ENCODE measurements at places on chromosomes 7 and 10. TPM values are rescaled to one million over a fixed set of nuclear protein-coding genes. Genes with fewer than 3 reads are reported as not detected.
A peak's percentile ranks its signal among the peaks of the same experiment; 100 is the strongest.

Gene JCAD
- total RNA-seq: 20.4 TPM

Gene CALY
- total RNA-seq: 2.1 TPM

Gene GRID2IP
- total RNA-seq: 1.4 TPM

Gene RPEL1
- total RNA-seq: not detected

Gene EVX1
- total RNA-seq: 1.4 TPM

Gene TEX47
- total RNA-seq: not detected

DNA sequence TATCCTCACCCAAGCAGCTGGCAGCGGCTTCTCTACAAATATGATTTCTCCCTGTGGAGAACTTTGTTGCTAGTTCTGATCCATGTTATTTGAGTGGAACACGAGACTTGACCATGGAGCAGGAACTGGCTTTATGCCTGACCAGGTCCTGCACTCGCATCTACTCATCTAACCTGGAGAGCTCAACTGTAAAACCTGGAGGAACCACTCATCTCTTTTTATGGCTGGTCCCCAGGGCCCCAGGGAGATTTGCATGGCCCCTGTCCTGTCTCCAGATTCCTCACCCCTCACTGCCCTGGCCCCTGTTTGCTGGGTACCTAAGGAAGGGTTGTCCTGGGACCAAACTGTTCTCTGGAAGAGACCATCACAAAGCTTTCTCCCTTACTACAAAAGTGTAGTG lies 16.0 kb downstream of the TCAF1 start:
- peak overlapping the region; percentile 46 for H3K4me3 ChIP-seq
- no peaks in the 10 kb centered on the region for H3K27me3 ChIP-seq
- H3K27ac ChIP-seq: no peak overlapping the region
- H3K36me3 ChIP-seq: peaks cover 24% of the 10 kb centered on the region

DNA sequence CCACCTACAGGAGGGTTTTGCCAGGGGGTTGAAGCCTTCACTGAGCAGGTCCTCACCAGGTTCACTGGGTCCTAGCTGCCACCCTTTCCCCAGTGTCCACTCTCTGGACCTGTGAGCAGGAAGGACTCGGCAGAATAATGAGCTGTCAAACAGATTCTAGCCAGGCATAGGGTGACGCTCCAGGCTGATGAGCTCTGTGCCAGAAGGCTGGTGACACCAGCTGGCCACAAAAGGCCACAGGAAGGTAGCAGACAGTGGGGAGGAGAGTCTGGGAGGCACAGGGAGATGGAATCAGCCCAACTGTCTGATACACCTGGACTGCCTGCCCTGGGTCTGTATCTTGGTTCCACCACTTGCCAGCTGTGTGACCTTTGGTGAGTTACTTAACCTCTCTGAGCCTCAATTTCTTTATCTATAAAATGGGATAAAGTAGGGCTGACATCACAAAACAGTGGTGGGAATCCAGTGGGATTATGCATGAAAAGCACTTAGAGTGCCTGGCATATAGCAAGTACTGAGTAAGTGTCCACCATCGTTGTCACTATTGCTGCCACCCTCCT lies 26.7 kb upstream of the NDST2 start:
- no peak overlapping the region for H3K4me3 ChIP-seq
- H3K4me1 ChIP-seq: no peaks in the 10 kb centered on the region
- H3K27ac ChIP-seq: no peak overlapping the region
- no peaks in the 10 kb centered on the region for H3K27me3 ChIP-seq

- no peaks in the 10 kb centered on the region for H3K27me3 ChIP-seq
- no peak overlapping the region for H3K4me3 ChIP-seq
- H3K36me3 ChIP-seq: peaks cover 17% of the 10 kb centered on the region
- no peak overlapping the region for H3K27ac ChIP-seq
- peaks cover 2% of the 10 kb centered on the region for H3K4me1 ChIP-seq
- DNase-seq: no peak
Measured at GRCh38 chr7:6438427-6438826, 9.3 kb downstream of the DAGLB start.

DNA sequence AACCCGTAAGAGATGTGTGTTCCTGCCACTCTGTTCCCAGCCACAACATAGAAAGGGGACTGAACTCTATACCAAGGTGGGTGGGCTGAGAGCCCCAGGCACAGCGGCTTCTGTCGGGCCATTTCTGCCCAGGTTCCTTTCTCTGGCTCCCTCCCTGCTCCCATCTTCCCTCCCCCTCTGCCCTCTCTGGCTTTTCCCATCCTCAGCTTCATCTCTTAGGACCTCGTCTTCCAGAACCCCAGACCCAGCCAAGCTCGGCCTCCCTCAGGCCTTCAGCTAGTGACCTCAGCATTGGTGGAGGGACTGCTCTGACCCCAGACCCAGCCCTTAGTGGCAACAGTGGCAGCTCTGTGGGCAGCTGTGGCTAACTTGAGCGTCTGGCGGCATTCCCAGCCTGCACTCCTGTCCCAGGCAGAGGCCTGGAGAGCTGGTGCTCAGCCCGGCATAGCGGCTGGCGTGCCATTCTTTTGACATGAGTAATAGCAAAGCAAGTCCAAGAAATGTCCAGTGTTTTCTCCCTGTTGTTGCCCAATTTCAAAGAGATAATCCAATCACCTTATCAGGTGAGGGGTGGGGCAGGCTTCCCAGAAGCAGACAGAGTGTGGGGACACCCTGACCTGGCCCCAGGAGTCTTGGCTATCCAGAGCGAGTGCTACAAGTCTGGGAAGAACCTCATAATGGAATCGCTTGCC lies 15.9 kb downstream of the PTPRE start:
- H3K27ac ChIP-seq: no peak overlapping the region
- H3K36me3 ChIP-seq: no peaks in the 10 kb centered on the region
- H3K4me1 ChIP-seq: peaks cover 2% of the 10 kb centered on the region
- no peak for DNase-seq
- H3K4me3 ChIP-seq: no peak overlapping the region
- no peaks in the 10 kb centered on the region for H3K27me3 ChIP-seq

DNA sequence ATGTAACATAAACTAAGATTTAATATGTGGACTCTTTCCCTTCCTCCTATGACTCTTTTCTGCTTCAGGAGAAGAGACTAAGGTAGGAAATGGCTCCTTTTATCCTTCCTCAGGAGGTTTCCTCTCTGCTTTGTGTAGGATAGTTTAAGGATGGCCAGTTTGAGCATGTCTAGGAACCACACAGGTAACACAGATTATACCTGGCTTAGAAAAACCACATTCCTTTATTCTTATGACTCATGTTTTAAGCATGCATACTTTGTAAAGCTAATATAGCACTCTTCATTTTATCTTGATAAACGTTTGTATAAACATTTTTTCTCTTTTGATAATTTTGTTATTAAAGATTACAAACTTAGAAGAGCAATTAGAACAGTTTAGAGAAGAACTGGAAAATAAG lies 57.8 kb downstream of the CYP51A1 start:
- no peak for DNase-seq
- peaks cover 5% of the 10 kb centered on the region for H3K4me1 ChIP-seq
- peaks cover 43% of the 10 kb centered on the region for H3K36me3 ChIP-seq
- no peaks in the 10 kb centered on the region for H3K27me3 ChIP-seq

DNA sequence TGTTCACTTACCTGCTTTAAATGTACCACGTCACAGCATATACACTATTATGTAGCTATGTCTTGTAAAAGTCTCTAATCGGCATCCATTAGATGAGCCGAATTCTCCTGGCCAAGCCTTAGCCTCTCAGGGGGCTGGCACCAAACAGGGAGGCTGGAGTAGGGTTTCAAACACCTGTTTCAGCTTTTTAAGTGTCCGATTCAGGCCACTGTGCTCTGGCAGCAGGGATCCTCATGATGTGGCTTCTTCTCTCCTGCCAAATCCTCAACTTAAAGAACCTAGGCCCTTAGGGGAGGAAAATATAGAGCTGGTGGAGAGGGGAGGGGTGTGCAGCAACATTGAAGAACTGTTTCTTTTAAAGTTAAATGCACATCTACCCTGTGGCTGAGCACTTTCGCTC lies 68.5 kb upstream of the NFKB2 start:
- H3K4me1 ChIP-seq: peaks cover 12% of the 10 kb centered on the region
- no peak overlapping the region for H3K4me3 ChIP-seq
- peaks cover 10% of the 10 kb centered on the region for H3K36me3 ChIP-seq
- H3K27me3 ChIP-seq: no peaks in the 10 kb centered on the region
- no peak overlapping the region for H3K27ac ChIP-seq

- H3K27ac ChIP-seq: no peak overlapping the region
- H3K4me3 ChIP-seq: no peak overlapping the region
- H3K27me3 ChIP-seq: peaks cover 16% of the 10 kb centered on the region
- no peak for DNase-seq
- peaks cover 9% of the 10 kb centered on the region for H3K4me1 ChIP-seq
Measured at GRCh38 chr7:151827620-151828019, 49.3 kb downstream of the PRKAG2 start.

- H3K27me3 ChIP-seq: no peaks in the 10 kb centered on the region
- H3K27ac ChIP-seq: no peak overlapping the region
- no peak for DNase-seq
- peaks cover 6% of the 10 kb centered on the region for H3K4me1 ChIP-seq
- H3K4me3 ChIP-seq: no peak overlapping the region
- peaks cover 8% of the 10 kb centered on the region for H3K36me3 ChIP-seq
Measured at GRCh38 chr10:36051500-36051991, 409.4 kb upstream of the FZD8 start.

DNA sequence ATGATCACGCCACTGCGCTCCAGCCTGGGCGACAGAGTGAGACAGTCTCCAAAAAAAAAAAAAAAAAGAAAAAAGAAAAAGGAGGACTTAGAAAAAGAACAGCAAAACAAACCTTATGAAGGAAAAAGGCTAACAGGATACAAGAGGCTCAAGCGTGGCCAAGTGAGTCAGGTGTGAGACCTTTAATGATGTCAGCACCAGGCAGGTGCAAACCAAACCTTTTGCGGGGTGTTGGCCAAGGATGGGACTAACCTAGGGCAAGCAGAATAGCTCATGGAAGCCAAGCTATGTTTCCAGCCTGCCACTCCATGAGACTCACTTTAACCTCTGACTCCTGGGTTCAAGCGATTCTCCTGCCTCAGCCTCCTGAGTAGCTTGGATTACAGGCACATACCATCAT lies 11.3 kb upstream of the GNA12 start:
- peaks cover 4% of the 10 kb centered on the region for H3K4me1 ChIP-seq
- H3K36me3 ChIP-seq: no peaks in the 10 kb centered on the region
- H3K4me3 ChIP-seq: no peak overlapping the region
- no peak for DNase-seq
- H3K27me3 ChIP-seq: no peaks in the 10 kb centered on the region

DNA sequence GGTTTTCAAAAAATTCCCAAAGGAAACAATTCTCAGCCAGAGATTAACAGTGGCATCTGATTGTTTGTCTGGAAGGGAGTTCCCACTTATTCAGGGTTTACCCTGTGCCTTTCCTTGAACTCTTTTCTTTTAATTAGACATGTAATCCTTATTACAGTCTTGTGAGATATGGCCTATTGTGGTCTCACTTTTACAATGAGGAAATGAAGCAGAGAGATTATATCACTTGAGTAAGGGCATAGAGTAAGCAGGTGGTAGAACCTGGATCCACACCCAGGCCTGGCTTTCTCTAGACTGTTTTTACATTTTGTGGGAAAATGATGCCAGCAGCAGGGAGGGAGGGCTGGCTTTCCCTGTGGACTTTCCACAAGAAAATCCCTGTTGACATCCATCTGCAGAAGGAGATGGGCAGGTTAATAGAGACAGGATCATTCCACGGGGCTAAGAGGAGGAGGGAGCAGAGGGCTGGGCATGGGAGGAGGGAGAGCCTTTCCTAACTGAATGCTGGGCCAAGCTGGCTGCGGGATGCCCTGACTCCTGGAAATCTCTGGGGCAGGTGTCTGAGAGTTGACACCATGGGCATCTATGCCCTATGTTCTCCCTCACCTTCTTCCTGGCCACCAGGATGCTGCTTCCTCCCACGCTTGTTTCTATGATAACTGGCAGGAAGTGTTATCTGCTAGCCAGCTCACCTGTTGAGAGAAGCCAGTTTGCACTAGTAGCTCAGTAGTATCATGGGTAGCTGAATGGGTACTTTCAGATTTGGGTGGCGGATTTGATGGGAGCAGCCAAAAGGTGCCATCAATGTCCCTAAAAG lies 28.7 kb upstream of the ARHGAP22 start:
- H3K27ac ChIP-seq: no peak overlapping the region
- H3K36me3 ChIP-seq: no peaks in the 10 kb centered on the region
- H3K4me3 ChIP-seq: no peak overlapping the region
- no peaks in the 10 kb centered on the region for H3K4me1 ChIP-seq

GRCh38 chr7:73768641-73769480 lies 1.2 kb downstream of the CLDN3 start:
- peaks cover 6% of the 10 kb centered on the region for H3K4me1 ChIP-seq
- no peak for DNase-seq
- peak overlapping the region; percentile 13 for H3K4me3 ChIP-seq
- peaks cover 36% of the 10 kb centered on the region for H3K27me3 ChIP-seq
- H3K27ac ChIP-seq: no peak overlapping the region
- no peaks in the 10 kb centered on the region for H3K36me3 ChIP-seq

DNA sequence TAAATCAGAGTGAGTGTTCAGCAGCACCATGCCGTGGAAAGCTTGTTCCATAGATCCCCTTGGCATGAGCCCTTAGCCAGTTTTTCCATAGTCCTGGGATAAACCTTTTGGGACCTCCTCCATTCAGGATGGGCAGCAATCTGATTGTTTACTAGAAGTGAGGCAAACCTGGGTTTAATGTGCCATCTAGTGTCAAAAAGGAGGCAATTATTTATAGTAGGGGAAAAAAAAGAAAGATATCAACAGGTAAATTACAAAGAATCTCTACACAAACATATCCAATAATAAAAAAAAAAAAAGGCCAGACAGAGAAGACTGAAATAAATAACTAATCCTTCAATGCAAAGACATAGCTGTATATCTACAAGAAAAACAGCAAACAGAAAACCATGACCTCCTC lies 229.0 kb upstream of the STK17A start:
- no peak overlapping the region for H3K4me3 ChIP-seq
- no peaks in the 10 kb centered on the region for H3K27me3 ChIP-seq
- H3K4me1 ChIP-seq: no peaks in the 10 kb centered on the region

DNA sequence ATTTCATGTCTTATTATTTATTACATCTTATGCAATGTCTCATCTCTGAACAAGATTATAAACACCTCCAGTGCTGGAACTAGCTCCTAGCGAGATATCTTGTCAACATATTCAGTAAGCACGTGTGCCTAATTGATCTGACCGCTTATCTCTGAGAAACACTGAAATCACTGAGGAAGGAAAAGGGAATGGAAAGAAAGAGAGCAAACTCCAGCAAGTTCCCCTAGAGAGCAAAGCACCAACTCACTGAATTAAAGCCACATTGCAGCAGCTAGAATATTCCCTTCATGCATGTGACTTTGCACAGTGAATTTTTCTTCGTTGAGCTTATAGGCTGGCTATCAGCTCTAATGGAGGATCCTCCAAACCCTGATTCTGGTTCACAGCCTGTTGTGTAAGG lies 177.1 kb upstream of the FRMD4A start:
- peaks cover 12% of the 10 kb centered on the region for H3K36me3 ChIP-seq
- peaks cover 2% of the 10 kb centered on the region for H3K27me3 ChIP-seq
- H3K4me1 ChIP-seq: no peaks in the 10 kb centered on the region
- DNase-seq: no peak
- H3K27ac ChIP-seq: no peak overlapping the region

DNA sequence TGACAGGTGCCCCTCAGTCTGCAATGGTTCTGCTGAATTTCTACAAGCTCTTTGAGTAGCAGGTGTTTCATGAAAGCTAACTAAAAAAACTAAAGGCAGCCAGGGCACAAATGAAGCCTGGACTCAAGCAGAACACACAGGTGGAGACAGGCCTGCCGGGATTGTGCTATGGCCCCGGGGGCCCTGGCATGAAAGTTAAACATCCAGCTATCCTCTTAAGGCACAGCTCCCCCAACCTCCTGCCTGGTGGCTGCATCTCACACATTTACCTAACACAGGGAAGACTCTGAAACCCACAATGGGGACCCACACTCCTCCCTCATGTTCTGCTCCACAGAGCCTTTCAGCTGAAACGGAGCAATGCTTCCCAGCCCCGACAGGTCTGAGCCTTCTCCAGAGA lies 76.3 kb upstream of the CAMK2B start:
- no peaks in the 10 kb centered on the region for H3K27me3 ChIP-seq
- H3K4me1 ChIP-seq: no peaks in the 10 kb centered on the region
- H3K36me3 ChIP-seq: peaks cover 12% of the 10 kb centered on the region
- DNase-seq: no peak
- H3K4me3 ChIP-seq: no peak overlapping the region
- no peak overlapping the region for H3K27ac ChIP-seq
